ENCODE measurements at places on chromosomes 5 and 9. TPM values are rescaled to one million over a fixed set of nuclear protein-coding genes. Genes with fewer than 3 reads are reported as not detected.

GRCh38 chr5:121979691-121980090 lies 17.9 kb downstream of the SRFBP1 start:
- DNase-seq = no peak

DNA sequence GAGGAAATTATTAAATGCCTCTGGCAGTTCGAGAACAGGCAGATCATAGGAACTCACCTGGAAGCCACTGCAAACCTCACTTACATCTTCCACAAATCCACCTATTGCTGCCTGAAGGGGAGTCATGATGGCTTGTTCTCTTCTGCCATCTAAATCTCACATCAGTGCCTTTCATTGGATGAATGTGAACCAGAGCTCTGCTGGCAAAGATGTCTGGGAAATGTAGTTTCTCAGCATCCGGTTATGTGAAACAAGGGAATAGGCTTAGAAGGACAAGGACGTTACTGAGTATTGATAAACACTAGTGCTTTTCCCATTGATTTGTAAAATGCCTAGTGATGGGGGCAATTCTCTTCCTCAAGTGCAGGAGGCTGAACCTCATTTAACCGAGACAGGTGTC lies 483.3 kb downstream of the ARHGEF28 start:
- DNase-seq = no peak

GRCh38 chr9:131942146-131942720 lies 137.4 kb downstream of the MED27 start:
- no peak for DNase-seq

The PCDHAC2 gene
- 0.30 TPM for total RNA-seq

The TAF11L10 gene
- total RNA-seq = not detected
